Brain (organoid and tissue), 16 donors: ENCODE measurements at places on chromosomes 1 and 21.

- DNase-seq, result no peak
Measured at GRCh38 chr1:92342401-92342800, 43.5 kb downstream of the RPAP2 start.

GRCh38 chr21:31064803-31065202, 26.5 kb upstream of the KRTAP19-8 start:
- no peak for DNase-seq

GRCh38 chr1:1358433-1359271, at the start of gene MXRA8:
Gene MXRA8, minus strand, starts transcription at chr1:1358555. Its CDS starts 51 bp downstream, at chr1:1358504.
- peak; percentile 53 for DNase-seq

DNA sequence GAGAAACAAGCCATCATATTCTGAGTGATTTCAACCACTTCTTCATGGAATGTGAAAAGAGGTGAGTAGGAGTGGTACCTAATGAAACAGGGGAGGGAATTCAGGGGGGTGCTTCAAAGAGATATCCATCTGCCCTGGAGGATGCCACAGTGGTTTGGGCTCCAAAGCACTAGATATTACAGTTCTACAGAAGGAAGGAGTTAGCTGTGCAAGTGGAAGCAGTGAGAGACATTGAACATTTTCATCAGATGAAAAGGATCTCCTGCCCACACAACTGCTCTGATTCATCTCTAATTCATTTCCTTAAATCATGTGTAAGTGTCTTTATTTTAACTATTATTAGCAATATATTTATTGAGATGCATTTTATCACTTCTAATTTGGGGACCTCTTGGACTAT, 2.8 kb upstream of the RGS5 start:
- DNase-seq, result no peak

DNA sequence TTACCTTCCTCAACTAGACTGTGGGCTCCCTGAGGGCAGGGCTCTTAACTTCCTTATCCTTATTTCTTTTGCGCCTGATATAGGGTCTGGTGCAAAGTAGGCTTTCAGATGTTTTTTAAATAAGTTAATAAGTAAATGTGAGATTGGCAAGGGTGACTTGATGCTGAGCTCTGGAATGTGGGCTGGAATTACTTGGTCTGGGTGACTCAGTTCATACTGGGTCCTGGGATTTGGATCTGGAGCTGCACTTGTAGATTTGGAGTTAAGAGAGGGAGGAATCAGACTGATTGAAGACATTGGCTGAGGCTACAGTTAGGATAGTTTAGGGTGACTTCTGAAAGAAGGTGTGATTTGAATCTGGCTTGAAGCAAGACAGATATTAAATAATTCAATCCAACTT, 190.9 kb downstream of the GIPC2 start:
- no peak for DNase-seq

- DNase-seq, result no peak
Measured at GRCh38 chr1:246367041-246367440, 140.0 kb downstream of the SMYD3 start.

- peak; percentile 33 for DNase-seq
Measured at GRCh38 chr1:220878191-220879075, 810 bp upstream of the HLX start.

DNA sequence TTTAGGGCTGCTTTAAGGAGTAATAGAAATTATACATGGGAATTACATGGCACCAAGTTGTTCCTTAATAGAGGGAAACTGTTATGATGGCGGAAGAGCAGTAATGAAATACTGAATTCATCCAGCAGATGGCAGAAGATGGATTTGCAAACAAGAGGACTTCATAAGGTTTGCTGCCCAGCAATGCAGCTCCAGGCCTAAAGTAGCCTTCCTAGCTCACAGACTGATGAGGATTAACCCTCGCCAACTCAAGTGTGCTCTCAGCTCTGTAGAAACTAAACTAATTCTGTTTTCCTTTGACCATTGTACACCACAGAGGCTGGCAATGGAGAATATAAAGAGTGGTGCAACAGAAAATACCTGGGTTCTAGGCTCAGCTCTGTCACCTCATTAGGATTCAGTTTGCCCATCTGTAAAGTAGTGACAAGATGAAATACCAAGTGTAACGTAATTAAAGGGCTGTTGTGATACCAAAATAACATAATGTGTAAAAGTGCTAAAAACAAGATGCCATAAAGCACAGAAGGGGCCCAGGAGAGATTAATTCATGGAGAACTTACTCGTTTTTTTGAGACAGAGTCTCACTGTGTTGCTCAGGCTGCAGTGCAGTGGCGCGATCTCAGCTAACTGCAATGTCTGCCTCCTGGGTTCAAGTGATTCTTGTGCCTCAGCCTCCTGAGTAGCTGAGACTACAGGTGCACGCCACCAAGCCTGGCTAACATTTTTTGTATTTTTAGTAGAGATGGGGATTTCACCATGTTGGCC, 102.4 kb upstream of the SERBP1 start:
- peak; percentile 88 for DNase-seq

GRCh38 chr21:41048145-41048544, 119.8 kb upstream of the BACE2 start:
- DNase-seq, result peak; percentile 29

- peak; percentile 79 for DNase-seq
Measured at GRCh38 chr1:57112148-57112547, 146.3 kb upstream of the C8B start.

DNA sequence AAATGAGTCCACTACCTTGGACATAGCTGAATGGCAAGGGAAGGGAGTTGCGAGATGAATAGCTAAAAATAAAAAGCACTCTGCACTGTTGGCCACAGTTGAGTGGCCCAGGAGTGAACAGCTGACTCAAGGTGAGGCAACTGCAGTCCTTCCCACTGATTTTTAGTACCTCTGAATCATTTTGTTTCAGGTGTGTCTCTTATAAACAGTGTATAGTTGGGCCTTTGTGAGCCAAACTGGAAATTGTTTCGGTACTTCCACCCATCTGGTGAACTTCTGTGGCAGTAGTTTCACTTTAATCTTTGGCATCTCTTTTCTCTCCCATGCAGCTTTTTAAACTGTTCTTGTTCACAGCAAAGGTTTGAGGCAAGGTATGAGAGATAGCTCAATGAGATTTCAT, 122.7 kb downstream of the VAV3 start:
- DNase-seq, result no peak

DNA sequence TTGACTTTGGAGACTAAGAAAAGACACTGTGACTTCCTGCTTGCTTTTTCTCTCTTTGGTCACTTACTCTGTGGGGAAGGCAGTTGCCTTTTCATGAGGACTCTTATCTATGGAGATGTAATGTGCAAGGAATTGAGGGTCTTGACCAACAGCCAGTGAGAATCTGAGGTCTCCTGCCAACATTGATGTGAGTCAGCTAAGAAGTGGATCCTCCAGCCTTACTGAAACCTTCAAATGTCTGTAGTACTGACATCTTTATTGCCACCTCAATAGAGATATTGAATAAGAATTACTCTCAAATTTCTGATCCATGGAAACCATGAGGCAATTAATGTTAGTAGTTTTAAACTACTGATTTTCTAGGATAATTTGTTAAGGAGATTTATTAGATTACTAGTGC, 598.4 kb downstream of the ADGRL2 start:
- DNase-seq, result no peak

- no peak for DNase-seq
Measured at GRCh38 chr1:119686661-119687060, 25.1 kb upstream of the PHGDH start.

DNA sequence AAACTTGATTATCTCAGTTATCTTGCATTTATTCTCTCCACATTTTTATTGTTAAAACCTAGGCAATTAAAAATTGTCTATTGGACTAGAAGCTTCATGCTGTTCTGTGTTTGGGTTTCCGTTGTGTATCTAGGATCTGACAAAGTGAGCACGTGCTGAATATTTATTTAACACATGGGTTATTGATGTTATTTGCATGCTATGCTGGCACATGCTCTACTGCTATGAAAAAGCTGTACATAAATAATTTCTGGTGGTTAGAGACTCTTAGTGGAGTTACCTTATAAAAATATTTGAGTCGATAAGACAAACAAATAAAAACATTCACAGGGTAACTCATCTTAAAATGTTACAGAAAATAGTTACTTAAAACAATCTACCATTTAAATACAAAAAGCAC, 1769.7 kb downstream of the MRPL39 start:
- no peak for DNase-seq

DNA sequence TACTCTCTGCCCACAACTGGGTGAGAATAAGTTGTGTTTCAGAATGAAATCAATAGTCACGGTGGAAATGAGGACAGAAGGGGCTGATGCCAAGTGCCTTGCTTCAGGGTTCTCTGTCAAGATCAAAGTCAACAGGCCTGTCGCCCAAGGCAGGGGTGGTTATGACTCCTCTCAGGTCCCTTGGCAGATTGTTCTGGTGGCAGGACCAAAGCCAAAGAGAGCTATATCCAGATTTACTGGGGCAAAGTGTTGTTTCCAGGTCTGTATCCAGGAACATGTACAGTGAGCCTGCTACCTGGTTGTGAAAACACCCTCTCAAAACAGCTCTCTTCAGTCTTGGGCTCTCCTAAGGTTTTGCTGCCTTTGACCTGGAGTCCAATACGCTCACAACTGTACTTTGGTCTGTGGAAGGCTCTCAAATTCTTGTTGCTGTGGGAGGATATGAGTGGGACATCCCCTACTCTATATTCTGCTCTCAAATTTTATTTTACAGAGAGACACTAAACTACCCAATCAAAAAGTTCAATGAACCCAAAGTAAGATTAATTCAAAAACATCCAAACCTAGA, 175.1 kb upstream of the ETV3 start:
- DNase-seq, result no peak

GRCh38 chr1:2330519-2331199, 60.7 kb downstream of the MORN1 start:
- peak; percentile 76 for DNase-seq

- no peak for DNase-seq
Measured at GRCh38 chr1:217456261-217456660, 174.6 kb downstream of the GPATCH2 start.

DNA sequence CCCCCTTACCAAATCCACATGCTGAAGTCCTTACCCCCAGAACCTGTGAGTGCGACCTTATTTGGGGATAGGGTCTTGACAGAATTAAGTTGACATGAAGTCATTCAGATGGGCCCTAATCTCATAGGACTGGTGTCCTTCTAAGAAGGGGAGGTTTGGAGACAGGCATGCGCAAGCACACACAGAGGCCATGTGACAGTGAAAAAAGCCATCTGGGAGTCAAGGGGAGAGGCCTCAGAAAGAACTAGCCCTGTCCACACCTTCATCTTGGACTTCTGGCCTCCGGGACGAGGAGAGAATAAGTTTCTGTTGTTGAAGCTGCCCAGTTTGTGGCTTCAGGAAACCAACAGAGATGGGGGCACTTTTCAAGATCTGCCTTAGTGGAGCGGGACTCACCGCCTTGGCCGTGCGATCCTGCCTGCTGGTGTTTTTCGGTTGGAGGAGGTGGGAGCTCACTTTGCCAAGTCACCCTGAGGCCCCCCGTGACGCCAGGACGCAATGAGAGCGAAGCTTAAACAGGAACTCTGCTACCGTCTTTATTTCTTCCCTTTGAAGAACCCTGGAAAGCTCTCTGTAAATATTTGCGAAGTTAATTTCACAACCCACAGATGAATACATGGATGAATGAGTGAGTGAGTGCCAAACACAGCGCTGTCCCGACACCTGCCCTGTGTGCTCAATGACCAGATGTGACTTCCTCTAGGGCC, 42.5 kb upstream of the C1orf174 start:
- DNase-seq, result no peak

- no peak for DNase-seq
Measured at GRCh38 chr21:33478182-33478581, 1.6 kb downstream of the TMEM50B start.

GRCh38 chr1:8022395-8023286, 3.5 kb downstream of the ERRFI1 start:
- no peak for DNase-seq

- no peak for DNase-seq
Measured at GRCh38 chr1:75085931-75086330, 48.3 kb upstream of the LHX8 start.

DNA sequence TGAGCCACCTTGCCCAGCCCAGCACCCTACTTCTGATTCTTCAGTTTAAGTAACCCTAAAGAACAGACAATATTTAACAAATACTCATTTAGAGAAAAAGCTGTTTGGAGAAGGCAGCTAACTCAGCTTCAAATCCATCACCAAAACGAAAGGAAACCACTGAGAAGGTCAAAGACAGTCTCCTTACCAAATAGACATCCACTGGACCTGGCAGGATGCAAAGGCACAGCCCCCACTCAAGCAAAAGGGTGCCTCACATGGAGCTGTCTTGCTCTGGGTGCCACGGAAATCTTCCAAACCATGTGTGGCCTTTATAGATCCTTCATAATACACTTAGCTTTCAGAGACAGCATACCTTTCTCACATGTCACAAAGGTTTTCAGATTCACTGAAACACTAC, 165.5 kb downstream of the RERE start:
- no peak for DNase-seq

GRCh38 chr1:85575363-85575995, 5.1 kb upstream of the CCN1 start:
- DNase-seq, result no peak

- DNase-seq, result peak; percentile 33
Measured at GRCh38 chr21:36547464-36547863, 67.5 kb upstream of the CLDN14 start.

DNA sequence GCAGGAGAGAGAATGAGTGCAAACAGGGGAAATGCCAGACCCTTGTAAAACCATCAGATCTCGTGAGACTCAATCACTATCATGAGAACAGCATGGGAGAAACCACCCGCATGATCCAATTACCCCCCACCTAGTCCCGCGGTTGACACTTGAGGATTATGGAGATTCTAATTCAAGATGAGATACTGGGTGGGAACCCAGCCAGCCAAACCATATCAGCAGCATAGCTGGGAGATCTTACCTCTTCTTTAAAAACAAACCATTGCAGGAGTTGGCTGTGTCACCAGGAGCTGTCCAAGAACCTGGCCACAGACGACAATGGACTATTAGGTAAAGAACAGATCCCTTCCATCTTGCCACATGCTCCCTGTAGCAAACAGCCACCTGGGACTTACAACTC, 422.7 kb downstream of the MATN1 start:
- no peak for DNase-seq
